ENCODE measurements at places on chromosomes 12 and 14.

GRCh38 chr12:21989819-21990412 is 48.7 kb upstream of the ABCC9 start:
- DNase-seq: no peak

GRCh38 chr12:132422381-132423043 is 67.4 kb upstream of the FBRSL1 start:
- DNase-seq: peak; percentile 70

DNA sequence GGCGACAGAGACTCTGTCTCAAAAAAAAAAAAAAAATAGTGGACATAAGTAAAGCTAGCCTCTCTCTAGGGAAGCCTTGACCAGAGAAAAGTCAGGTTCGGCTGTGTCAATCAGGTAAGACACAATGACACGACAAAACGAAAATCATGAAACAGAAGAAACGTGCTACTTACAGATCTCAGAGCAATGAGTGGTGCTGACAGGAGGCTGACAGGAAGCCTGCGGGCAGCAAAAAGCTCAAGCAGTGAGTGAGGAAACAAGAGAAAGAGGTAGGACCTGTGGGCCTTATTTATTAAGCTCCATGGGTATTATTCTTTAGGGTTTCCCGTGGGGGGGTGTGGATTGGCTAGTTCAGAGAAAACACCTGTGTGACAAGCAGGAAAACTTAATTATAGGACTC is 363.1 kb downstream of the KCNH5 start:
- no peak for DNase-seq

GRCh38 chr12:114993165-114993564 is 309.2 kb upstream of the TBX3 start:
- no peak for DNase-seq

DNA sequence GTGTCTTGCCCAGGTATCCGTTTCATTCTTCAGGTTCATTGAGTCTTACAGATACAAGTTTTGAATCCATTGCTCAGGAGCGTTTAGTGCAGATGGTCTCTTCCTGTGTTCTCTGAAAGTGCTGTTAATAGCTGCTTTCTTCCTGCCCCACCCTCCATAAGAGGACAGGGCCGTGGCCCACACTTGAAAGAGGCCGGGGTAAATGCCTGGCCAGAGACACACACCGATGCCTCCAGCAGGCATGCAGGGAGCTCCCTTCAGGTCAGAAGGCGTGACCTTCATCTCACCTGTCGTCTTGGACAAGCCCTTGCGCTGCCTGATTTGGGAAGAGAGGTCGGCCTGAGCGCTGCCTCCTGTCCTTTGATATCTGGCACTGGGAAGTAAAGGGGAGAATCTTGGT is 11.6 kb downstream of the PRKAB1 start:
- DNase-seq: no peak

DNA sequence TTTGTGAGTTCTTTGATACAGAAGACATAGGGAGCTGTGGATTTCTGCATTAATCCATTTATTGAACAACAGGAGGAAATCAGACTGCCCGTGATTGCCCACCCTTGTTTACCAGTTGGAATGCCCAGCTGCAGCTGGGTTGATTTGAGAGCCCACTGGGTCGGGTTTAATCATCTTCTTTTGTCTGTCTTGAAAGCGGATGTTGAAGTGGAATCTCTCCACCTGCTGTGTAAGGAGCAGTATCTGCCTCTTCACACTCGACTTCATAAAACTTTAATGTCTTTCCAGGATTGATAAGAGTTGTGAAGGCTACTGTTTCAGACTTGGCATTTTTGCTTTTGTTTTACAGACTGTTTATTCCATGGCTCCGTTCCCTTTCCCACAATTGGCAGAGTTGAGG is 39.9 kb downstream of the TBC1D30 start:
- no peak for DNase-seq

DNA sequence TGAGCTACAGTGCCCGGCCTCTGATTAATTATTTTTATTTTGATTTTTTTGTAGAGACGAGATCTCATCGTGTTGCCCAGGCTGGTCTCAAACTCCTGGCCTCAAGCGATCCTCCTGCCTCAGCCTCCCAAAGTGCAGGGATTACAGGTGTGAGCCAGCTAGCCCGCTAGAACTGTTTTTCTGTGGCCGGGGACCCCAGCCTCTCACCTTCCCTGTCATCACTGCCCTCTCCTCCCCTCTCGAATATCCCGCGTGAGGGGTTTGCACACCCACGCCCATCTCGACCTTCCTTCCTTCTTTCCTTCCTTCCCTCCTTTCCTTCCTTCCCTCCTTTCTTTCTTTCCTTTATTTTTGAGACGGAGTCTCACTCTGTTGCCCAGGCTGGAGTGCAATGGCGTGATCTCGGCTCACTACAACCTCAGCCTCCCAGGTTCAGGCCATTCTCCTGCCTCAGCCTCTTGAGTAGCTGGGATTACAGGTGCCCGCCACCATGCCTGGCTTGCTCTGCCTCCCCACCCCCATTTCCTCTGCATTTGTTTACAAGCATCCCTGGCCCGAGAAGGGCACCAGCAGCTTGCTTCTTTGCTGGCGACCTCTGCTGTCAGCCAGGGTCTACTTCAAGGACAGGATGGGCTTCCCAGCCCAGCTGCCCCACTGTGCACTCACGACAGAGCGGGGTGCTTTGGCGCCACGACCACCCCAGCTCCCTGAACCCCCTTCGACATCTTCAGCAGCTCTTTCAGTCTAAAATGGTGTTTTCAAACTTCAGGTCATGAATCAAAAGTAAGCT is 4.3 kb upstream of the TRAF3 start:
- peak; percentile 89 for DNase-seq

DNA sequence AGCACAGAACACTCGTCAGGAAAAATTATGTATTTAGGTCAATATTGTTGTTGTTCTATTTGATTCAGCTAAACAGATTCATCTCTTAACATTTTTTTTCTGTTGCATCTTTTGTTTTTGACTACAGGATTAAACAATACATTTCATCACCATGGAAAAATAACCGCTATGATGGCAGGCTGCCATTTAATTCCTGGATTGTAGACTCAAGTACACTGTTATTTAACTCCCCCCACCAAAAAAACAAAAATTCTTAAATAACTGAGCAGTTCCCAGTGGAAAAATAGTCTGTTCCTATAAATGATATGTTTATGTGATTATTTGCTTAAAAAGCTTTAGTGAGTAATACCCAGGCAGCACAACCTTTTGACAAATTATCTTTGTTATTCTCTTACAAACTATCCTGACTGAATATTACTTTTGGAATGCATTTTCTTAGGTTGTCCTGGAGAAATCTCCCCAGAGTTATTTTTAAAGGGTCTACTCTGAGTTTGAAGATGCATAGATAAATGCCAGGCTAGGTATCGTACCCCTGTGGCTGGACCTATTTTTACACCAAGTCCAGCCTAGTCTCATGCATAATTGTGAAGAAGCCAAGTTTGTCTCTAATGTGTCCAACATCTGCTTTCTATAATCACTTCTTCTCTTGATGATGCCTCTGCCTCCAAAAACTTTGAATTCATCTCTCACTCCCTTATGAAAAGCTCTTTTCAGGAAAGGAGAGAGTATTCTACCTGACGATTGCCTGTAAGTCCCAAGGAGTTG is 3.7 kb downstream of the KERA start:
- no peak for DNase-seq

GRCh38 chr12:77299910-77300669 is 234.7 kb upstream of the E2F7 start:
- DNase-seq: no peak

- DNase-seq: no peak
Measured at GRCh38 chr12:109461846-109462756, 15.0 kb downstream of the KCTD10 start.

- no peak for DNase-seq
Measured at GRCh38 chr14:68363466-68363842, 429.4 kb downstream of the ZFP36L1 start.

DNA sequence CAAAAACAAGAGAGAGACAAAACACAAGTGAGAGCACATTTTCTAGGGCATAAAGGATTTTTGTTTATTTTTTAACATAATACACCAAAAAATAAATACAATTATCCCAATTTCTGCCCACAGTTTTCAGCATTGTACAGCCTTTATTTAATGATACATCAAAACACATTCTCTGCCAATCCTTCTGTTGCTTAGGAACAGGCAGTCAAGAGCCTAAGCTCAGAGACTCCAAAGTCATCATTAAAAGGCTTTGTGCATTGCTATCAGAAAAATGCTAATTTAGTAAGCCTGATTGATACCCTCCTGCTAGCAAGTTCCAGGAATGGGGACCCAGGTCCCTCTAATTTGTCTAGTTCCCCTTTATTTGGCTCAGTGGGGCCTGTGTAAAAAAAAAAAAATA is 536.5 kb downstream of the RPS29 start:
- no peak for DNase-seq

All from H9 (cell line).